Right renal cortex interstitium (tissue), 3 donors: ENCODE measurements at places on chromosomes 11 and 22. TPM values are rescaled to one million over a fixed set of nuclear protein-coding genes. Genes with fewer than 3 reads are reported as not detected.
A peak's percentile ranks its signal among the peaks of the same experiment; 100 is the strongest.

The OR52A5 gene
- polyA plus RNA-seq: not detected

DNA sequence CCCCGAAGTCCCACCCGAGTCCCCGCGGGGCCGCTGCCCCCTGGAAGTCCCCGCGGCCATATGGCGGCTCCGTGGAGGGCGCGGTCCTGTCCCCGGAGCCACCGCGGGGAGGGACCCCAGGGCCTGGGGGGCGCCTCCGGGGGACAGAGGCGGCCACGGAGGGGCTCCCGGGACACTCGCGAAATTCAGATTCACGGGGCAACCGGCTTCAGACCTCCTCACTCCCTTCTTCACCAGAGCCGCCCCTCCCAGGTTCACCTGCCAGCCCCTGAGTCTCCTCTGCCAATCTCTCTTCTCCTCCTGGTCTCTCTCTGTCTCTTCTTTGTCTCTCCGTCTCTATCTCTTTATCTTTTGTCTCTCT lies 28.2 kb upstream of the TOLLIP start:
- no peak for DNase-seq

DNA sequence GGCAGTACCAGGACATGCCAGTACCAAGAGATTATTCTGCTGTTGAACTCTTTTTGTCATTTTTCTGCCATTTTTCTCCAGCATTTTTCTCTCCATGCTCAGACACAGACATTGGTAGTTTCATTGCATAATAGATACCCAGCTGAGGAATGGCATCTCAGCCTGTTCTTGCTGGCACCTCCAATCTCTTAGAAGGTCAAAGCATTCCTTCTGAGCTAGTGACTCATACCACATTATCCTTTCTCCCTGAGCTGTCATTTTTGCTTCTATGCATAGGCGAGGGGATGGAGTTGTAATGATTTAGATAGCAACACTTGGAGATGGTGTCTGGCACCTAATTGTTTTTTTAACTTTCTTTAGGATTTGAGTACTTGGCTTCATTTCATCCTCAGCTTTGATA lies 321.1 kb downstream of the NELL1 start:
- no peak for DNase-seq

- DNase-seq: no peak
Measured at GRCh38 chr11:65576867-65577755, 1.3 kb downstream of the EHBP1L1 start.

GRCh38 chr11:66337103-66337899 lies 1.1 kb upstream of the RIN1 start:
- no peak for DNase-seq

- no peak for DNase-seq
Measured at GRCh38 chr22:46829941-46830715, 67.7 kb downstream of the TBC1D22A start.

The NAP1L4 gene
- polyA plus RNA-seq: 200 TPM

The GUCY1A2 gene
- 2.8 TPM for polyA plus RNA-seq

The SLC25A18 gene
- polyA plus RNA-seq: 1.7 TPM

DNA sequence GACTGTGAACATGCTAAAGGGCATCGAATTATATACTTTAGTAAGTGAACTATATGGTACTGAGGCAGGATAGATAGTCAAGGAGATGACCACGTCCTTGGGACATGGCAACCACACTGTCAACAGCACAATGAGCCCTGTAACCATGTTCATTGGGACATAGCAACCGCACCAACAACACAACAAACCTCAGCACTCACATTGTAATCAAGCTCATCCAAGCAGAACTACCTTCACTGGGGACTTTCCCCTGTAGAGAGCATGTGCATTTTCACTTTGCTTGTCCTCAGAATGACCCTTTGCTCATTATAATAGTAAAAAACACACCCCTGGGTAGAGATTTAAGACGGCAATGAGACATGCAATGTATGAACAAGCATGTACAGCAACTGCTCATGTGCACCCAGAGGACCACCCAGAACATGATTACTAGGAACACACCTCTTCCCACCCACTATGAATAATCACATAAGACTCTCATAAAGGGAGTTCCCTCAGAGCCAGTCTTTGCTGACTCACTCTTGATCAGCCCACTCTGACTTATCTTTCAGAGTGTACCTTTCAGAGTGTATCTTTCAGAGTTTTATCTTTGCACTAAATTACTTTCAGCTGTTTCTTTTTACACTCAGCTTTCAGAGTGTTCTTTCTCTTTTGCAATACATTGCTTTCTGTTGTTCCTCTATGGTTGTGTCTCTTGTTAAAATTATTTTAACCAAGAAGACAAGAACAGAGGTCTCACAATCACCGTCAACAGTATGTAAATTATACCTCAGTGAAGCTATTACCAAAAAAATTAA lies 4.1 kb upstream of the PLAAT2 start:
- DNase-seq: peak; percentile 63

The FGF4 gene
- not detected for polyA plus RNA-seq

DNA sequence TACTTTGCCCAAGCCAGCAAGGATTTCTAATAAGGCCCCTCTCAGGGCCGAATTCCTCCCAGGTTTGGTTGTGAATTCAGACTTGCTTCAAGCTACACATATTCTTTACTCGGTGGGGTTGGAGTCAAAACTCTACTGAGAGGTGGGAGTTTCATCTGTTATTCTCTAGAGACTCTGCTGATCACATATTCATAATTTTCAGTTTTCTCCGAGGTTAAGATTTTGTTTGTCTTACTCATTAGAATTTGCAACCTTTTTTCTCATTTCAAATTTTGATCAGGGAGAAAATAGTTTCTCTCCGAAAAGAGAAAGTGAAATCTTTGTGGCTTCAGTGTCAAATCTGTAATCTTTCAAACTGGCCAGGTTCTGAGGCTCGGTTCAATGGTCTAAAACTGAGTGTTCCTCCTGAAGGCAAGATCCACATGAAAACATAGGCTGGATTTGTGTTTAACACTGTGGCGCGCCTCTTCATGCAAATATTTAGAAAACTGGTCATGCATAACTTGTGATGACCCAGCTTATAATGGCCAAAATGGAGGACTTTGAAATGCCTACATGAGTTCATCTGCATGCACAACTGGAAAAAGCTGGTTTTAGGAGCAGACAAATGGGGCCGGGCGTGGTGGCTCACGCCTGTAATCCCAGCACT lies 21.5 kb upstream of the GSTP1 start:
- DNase-seq: no peak

- DNase-seq: no peak
Measured at GRCh38 chr11:110832080-110832479, 119.8 kb upstream of the ARHGAP20 start.

GRCh38 chr11:490186-490929 lies 16.7 kb downstream of the RNH1 start:
- no peak for DNase-seq

DNA sequence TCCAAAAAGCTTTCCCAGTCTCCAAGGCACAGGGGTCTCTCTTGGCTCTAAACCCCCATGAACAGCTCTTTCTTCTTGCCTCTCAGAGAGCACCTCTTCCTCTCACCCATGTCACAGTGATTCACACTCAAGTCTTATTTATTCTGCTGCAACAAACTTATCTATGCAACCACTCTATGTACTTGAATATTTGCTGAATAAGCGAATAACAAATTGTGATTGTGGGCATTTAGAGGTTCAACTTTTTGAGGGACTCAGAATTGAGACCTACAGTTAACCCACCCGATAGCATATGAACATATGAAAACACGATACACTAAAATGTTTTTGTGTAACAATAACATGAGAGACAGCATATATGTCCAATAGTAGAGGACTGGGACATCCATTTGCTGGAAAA lies 137.1 kb upstream of the NARS2 start:
- no peak for DNase-seq

The TMEM45B gene
- polyA plus RNA-seq: 26.3 TPM

The OR52I2 gene
- not detected for polyA plus RNA-seq

- no peak for DNase-seq
Measured at GRCh38 chr11:96332126-96332771, 10.7 kb downstream of the MAML2 start.

- no peak for DNase-seq
Measured at GRCh38 chr22:36136475-36136874, 24.1 kb downstream of the APOL3 start.

DNA sequence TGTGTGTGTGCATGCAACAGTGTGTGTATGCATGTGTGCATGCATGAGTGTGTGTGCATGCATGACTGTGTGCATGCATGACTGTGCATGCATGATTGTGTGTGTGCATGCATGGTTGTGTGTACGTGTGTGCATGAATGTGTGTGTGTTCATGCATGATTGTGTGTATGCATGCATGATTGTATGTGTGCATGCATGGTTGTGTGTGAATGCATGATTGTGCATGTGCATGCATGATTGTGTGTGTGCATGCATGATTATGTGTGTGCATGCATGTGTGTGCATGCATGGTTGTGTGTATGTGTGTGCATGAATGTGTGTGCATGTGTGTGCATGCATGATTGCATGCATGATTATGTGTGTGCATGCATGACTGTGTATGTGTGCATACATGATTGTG lies 1052.0 kb downstream of the TBC1D22A start:
- no peak for DNase-seq

DNA sequence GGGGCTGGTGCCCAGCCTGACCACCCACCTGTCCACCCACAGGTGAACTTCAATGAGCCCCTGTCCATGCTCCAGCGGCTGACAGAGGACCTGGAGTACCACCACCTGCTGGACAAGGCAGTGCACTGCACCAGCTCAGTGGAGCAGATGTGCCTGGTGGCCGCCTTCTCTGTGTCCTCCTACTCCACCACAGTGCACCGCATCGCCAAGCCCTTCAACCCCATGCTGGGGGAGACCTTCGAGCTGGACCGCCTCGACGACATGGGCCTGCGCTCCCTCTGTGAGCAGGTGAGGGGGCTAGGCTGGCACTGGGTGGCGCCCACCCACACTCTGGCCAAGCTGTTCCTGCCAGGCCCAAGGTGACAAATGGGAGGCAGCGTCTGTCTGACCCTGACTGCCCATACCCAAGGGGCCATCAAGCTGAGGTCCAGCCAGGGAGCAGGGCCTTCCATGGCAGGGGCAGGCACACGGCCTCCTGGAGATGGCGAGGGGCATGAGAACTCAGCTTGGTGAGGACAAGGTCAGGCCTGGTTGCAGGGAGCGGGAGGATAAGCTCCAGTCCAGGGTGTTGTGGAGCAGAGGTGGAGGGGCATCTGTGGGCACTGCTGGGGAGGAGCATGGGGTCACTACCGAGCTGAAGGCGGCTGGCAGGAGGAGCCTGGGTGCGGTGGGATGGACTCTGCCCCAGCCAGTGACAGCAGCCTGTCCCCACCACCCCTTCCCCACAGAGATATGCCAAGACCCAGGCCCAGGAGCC lies 77.7 kb downstream of the MORC2 start:
- DNase-seq: no peak

- DNase-seq: no peak
Measured at GRCh38 chr11:75450826-75451821, 18.1 kb upstream of the KLHL35 start.

The SCGB1C1 gene
- not detected for polyA plus RNA-seq

The MS4A8 gene
- not detected for polyA plus RNA-seq
